Activated CD4-positive, alpha-beta T cell treated with anti-CD3 and anti-CD28 coated beads, Interleukin-2, amount 50 U/mL, for 24 hours (primary cell): ENCODE measurements at places on chromosomes 7 and 10.

DNA sequence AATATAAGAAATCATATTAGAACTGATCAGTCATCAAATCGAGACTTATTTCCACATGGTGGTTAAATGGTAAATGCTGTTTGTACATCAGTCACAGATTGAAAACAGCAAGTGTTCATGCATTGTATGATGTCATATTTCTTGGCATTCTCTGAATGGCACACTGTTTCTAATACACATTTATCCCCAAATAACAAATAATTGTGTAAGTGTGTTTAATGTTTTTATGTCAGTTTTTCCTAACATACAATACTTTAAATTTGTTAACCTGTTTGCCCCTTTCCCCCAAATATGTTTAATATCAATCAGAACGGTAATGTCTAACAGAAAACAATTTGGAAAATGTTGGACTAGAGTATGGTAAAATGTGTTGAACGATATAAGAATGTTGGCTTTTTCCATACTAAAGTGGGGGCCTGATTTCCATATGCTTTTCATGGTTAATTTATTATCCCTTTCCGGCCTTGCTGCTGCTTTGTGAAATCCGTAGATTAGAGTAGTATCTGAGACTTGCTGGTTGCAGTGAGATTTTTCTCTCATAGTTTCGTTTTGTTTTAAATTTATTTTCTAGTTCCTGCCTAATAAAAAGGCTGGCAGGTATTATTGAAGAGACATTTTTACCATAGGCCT lies 23.7 kb downstream of the RAB18 start:
- no peak for DNase-seq

DNA sequence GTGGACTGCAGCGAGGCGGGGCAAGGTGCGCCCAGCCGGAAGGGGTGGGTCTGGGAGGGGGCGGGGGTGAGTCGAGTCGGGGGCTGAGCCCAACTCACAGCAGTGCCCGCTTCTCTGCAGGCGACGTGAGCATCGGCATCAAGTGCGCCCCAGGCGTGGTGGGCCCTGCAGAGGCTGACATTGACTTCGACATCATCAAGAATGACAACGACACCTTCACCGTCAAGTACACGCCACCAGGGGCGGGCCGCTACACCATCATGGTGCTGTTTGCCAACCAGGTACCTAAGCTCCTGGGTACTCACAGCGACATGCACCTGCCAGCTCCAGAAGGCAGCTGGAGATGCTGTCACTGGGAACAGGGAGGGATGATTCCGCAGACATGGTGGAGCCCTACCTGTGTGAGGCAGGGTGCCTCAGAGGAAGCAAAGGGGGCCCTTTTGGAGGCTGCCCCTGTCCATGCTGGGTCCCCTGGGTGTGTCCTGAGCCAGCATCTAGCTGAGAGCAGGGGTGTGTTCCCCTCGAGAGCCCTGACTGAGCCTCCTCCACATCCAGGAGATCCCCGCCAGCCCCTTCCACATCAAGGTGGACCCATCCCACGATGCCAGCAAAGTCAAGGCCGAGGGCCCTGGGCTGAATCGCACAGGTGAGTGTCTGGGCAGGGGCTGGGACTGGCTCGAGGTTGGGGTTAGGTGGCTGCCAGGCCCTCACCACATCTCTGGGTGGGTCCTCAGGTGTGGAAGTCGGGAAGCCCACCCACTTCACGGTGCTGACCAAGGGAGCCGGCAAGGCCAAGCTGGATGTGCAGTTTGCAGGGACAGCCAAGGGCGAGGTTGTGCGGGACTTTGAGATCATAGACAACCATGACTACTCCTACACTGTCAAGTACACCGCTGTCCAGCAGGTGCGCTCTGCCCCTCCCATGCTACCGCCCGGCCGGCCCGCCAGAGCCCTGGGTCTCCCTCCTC lies 12.8 kb downstream of the FLNC start:
- no peak for DNase-seq

DNA sequence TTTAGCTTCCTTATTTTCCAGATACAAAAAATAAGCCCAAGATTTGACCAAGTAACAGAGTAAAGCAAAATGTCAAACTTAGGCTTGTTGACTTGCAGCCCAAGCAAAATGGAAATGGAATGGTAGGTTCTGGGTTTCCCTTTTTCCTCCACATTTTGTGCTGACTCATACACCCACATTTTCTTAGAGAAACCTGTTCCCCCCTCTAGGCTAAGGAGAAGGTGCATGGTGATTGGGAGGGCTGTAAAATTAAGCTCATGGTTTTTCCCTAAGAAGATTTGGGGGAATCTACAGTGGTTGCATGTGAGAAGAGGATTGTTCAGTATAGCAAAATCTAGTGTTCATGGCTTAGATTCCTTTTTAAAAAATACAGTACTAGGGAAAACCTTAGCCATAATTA lies 127.4 kb downstream of the ARL4A start:
- DNase-seq: no peak

DNA sequence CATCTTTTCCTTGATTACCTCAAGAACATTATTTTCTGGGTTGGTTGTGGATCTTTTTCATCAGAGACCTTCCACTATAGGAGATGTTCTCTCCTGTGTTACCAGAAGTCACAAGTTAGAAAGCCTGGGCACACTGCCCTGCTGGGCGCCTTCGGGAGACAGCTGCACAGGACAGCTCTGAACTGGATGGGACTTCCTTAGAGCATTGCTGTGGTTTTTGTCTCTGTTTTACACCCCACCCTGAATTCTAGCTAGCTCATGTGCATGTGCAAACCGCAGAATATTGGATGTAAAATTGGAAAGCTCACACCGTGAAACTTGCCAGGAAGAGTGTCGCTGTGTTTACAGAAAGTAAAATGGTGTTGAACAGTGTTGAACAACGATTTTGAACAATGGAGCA lies 54.4 kb upstream of the SEC61G start:
- DNase-seq: no peak

DNA sequence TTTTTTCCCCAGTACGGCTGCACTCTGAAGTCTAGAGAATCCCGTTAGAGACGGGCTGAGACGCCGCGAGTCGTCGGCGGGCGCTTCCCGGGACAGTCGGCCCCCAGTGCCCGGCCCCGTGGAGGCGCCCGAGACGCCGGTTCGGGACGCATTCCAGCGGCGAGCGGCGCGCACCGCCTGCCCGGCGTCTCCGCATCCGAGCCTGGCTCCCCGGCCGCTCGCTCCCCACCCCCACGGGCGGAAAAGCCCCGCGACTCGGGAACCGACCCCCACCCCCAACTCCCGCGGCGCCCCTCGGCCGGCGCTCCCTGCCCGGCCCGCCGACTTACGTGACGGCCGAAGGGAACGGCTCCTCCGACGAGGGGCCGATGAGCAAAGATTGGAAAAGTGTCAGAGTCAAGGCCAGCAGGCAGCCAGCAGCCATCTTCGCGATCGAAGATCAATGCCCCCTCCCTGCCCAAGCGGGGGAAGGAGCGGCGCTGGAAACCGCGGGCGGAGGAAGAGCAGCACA lies 486 bp downstream of the CACNA2D1 start:
- DNase-seq: no peak

- no peak for DNase-seq
These were observed 179.1 kb downstream of the PRKCQ start for GRCh38 chr10:6400821-6401465.

GRCh38 chr10:99393036-99393435 lies 37.4 kb downstream of the GOT1 start:
- DNase-seq: no peak

GRCh38 chr10:97583476-97583875 lies 713 bp upstream of the HOGA1 start:
- DNase-seq: no peak

- no peak for DNase-seq
These were observed 25.7 kb downstream of the ZNF248 start for GRCh38 chr10:37831495-37832333.

DNA sequence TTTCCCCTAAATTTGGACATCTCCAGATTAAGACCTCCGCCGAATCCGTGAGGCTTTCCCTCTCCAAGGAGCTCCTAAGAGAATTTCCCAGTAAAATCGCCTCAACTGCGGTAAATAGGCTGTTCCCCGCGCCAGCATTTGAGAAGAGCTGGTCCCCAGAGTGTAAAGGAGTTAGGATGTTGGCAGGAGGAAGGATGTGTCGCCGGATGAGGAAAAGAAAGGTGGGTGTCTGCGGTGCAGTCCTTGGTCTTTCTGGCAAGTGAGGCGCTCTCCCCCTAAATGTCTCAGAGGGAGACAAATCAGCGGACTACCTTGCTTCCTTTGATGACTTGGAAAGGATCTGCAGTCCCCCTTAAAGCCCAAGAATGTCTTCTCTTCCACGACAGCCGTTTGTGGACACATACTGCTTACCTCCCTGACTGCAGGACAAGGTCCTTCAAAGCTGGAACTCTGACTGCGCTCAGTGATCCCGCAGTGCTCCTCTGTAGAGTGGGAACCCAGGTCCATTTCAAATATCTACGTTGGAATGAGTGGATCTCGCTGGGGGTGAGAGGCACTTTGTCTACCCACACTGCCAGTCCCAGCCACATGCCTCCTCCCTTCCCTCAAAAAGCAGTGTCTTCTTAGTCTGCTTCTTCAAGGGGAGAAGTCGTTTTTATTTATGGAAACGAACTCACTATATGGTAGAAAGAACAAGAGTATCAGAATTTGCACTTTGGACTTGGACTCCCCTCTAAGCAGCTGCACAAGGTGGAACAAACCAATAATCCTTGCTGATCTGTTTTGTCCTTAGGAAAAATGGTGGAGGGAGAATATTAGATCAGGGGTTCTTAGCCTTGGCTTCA lies 1.1 kb upstream of the DLG5 start:
- no peak for DNase-seq

DNA sequence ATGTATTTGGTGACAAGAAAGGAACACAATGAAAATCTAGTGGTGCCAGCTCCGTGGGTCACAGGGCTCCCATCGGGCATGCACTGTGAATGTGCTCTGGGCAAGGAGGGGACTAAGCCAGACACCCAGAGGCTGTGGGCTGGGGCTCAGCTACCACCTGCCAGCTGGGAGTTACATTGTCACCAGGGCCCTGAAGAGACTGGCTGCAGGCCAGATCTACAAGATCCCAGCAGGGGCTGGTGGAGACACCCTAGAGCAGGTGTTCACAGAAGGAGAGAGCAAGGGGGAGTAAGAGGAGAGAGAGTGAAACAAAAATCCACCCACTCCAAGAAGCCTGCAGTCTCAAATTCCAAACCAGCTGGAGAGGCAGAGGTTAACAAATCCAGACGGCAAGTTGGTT lies 116.6 kb upstream of the ADCY1 start:
- no peak for DNase-seq

DNA sequence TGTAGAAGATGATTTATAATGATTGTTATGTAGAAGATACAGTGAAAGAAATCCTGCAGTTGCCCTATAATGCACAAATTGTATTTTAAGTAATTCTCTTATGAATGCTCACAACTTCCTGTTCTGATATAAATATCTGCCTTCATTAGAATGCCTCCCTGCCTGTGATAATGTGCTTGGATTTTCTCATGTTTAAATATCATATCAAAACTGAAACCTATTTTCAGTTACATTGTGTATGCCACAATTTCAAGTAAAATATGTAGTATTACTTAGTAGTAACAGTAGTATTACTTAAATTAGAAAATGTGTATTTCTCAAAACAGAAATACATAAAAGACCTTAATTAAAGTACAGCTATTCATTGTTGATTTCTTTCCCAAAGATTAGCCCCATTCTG lies 41.1 kb upstream of the TFEC start:
- DNase-seq: no peak

DNA sequence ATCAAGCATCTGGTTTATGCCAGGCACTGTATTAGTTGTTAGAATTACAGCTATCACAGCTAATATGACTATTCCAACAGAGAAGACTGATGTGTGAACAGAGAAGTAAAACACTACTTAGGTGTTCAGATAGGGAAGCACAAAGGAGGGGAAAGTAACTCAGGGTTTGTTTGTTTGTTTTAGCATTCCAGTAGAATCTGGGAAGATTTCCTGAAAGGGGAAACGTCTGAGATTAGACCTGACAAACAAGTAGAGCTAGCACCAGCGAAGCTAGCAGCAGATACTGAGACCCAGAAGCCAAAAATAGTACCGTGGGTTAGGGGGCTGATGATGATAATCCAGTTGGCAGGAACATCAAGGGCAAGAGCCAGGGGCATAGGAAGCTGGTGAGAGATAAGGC lies 28.8 kb upstream of the KLHL7 start:
- DNase-seq: no peak

DNA sequence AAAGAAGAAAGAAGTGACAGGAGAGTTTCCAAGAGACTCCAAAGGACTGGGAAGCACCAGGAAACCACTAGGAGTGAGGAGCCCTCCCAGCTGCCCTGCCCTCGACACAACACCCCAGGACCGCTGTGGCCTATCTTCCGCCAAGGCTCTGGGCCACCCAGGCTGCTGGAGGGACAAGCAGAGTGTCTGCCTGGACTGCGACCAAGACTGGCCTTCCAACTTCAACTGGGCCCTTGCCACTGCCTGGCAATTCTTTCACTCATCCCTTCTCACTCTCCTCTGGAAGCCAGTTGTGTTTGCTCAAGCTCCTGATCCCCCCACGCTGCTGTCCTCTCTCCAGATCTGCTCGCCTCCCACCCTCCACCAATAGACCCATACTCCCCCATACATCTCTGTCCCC lies 10.2 kb downstream of the KIAA1549 start:
- no peak for DNase-seq

DNA sequence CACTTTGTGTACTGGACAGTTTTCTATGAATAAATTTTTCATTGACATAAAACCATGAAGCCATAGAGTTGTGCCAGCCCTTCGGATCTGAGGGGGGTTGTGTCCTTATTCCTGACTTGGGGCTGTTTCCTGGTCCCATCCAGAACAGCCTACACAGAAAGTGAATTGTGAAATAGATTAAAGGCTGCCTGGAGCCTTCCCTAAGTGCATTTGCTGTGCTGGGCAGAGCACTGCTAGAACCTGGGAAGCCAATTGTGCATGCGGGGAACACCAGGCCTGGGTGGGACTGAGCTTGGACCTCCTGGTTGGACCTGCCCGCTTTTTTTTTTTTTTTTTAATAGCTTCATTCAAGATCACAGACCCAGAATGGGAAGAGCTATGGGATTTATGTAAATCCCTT lies 238.9 kb downstream of the ARHGAP21 start:
- no peak for DNase-seq

GRCh38 chr7:148144827-148145226 lies 445.7 kb upstream of the C7orf33 start:
- DNase-seq: no peak

DNA sequence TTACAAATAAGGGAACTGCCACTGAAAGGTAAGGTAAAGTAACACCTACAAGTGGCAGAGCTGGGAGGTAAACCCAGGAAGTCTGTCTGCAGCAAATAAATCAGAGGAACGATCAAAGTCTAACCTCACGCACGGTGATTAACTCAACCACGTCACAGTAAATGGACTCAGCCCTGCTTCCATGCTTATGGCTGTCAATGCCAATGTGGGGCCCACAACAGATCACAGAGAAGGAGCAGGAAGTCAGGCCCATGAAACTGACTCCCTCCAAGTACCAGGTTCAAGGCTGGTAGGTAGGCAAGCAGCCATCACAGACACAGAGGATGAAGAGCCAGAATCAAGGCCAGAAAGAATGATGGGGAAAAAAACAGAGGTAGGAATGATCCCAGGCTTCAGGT lies 38.0 kb upstream of the ACSL5 start:
- no peak for DNase-seq

DNA sequence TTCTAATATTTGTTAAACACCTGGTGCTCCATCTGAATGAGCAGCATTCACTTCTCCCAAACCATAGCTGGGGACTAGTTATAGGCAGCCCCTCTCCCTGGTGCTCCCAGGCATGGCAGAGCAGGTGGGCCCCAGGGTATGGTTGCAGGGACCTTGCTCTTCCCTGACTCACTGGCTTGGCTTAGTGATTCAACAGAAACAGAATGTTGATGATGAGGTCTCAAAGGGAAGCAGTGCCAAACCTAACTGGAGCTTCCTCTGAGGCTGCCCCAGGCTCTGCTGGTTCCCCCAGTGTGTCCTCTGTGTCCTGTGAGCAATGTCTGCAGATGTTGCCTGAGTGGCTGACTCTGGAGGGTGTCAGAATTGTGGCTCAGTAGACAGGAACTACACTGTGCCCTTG lies 3.7 kb downstream of the GPR26 start:
- no peak for DNase-seq
